ENCODE measurements at places on chromosomes 5 and 9. TPM values are rescaled to one million over a fixed set of nuclear protein-coding genes. Genes with fewer than 3 reads are reported as not detected.

GRCh38 chr5:10707198-10708142, 53.6 kb downstream of the DAP start:
- DNase-seq, result no peak

GRCh38 chr5:61808091-61808490, 476.0 kb downstream of the ZSWIM6 start:
- DNase-seq, result no peak

- no peak for DNase-seq
Measured at GRCh38 chr9:75121914-75122558, 33.7 kb downstream of the OSTF1 start.

GRCh38 chr5:141677415-141677814, 4.6 kb downstream of the ARAP3 start:
- DNase-seq, result no peak

Gene SLC45A2
- total RNA-seq, result not detected

Gene CFAP77
- total RNA-seq, result not detected

DNA sequence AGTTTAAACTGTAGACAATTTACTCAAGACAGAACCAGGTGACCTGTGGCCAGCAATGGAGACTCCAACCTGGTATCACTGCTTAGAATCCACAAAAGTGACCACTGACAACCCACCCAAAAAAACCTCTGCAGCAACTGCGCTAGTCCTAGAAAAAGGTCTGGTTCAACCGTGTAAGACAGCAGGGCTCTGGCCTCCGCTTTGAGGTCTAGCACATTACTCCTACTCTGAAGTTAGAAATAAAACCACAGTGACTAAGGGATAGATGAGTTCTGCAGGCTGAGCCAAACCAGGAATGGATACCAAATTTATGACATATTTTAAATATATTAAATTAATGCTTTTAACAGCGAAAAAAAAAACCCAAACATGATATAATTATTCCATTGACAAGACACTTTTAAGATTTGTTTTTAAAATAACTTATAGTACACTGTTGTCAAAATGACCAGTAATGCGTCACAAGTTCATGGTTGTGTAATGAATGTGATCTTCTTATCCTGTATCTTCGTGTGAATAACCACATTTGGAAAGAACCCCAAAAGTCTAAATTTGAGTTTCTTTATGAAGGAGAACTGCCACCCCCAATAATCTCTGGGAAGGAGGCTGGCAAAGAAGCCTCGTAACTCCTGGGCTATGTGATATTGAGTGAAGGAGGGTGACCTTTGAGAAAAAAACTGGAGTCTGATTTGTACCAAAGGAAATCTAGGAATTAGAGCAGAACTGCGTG, 101.9 kb upstream of the SLC44A1 start:
- DNase-seq, result no peak

Gene NUTM2G
- not detected for total RNA-seq

GRCh38 chr5:111422245-111422644, 90.1 kb downstream of the STARD4 start:
- DNase-seq, result no peak

DNA sequence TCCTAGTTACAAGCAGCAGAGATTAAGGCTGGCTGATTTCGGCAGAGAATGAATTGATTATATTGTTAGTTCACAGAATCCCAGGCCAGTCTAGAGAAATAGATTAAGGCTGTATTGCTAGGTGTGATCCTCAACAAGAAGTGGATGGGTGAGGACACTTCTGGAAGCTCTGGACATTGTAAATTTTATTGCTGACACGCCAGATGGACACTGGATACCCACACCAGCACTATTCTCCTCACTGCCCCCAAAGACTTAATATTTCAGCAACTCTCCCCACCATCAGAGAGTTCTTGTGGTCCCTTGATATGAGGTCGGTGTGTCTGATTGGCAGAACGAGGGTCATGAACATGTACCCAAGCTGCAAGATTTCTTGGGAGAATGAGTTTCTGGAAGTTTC, 171.6 kb upstream of the EGFLAM start:
- no peak for DNase-seq

DNA sequence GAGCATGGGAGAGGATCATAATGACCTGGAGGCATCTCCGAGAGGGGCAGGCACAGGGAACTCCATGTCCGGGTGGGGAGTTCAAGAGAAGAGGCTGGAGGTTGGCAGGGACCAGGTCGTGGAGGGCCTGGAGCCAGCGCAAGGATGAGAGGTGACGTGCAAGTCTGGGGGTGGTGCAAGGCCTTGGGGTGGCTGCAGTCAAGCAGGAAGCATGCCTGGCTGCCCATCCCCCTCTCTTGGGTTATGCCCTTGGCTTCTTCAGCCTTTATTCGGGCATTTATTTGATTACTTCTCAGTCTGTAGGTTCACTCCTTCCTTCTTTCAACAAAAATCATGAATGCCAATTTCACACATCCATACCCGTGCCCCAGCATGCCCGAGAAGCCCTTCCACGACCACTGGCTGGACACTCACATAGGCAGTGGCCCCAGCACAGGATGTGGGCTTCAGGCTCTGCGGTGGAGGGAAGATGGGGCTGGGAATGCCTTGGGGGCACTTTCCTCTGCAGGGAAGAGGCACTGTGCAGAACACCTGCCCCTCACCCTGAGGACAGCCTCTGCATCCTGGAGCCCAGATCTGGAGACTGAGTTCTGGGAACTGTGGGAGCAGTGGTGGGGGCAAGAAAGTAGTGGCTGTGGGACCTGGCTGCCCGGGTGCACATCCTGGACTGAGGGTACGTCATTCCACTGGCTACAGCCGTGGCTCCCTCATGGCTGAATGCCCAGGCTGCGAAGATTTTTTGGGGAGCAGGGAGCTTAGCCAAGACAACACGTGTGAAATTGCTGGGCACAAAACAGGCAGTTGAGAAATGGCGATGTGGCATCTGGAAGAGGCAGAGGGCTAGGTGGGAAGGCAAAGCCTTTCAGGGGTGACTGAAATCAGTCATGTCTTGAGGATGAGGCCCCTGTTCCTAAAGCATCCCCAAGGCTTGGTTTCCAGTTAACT, 38.6 kb downstream of the CRB2 start:
- no peak for DNase-seq

- no peak for DNase-seq
Measured at GRCh38 chr5:97133101-97133500, 9.3 kb downstream of the LIX1 start.

DNA sequence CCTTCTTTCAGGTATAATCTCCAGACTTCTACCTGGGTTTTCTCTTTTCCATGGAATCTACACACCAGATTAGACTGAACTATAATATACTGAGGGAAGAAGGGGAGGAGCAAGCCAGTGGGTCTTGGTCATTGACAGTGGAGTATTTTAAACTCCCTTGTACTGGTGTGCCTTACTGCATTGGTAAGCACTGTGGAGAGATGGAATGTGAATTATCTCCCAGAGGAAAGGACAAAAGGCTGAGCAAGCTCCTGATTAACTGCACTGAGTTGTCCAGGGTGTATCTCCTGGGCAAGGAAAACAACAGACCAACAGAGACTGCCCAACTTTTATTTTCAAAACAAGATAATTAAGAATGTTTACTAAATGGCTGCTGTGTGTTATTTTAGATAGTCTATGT, 29.8 kb upstream of the SLCO6A1 start:
- DNase-seq, result no peak

Gene LCNL1
- 0.14 TPM for total RNA-seq

All from CD4-positive, alpha-beta memory T cell (primary cell).